ENCODE measurements at places on chromosomes 2 and 18.

DNA sequence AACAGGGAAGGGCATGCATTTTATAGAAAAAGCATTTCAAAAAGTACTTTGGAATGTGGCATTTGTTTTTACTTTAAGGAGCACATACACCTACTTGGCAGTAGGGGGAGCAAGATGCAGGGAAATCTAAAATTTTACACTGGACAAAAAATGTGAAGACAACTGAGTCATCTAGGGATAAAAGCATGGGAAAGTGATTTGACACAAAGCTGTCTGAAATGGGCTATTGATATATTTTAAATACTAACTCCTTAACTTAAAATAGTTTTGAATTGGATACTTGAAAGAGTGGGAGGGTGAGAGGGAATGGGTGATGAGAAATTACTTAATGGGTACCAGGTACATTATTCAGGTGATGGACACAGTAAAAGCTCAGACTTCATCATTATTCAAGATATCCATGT lies 15.8 kb downstream of the TMEM200C start:
- no peak for DNase-seq

DNA sequence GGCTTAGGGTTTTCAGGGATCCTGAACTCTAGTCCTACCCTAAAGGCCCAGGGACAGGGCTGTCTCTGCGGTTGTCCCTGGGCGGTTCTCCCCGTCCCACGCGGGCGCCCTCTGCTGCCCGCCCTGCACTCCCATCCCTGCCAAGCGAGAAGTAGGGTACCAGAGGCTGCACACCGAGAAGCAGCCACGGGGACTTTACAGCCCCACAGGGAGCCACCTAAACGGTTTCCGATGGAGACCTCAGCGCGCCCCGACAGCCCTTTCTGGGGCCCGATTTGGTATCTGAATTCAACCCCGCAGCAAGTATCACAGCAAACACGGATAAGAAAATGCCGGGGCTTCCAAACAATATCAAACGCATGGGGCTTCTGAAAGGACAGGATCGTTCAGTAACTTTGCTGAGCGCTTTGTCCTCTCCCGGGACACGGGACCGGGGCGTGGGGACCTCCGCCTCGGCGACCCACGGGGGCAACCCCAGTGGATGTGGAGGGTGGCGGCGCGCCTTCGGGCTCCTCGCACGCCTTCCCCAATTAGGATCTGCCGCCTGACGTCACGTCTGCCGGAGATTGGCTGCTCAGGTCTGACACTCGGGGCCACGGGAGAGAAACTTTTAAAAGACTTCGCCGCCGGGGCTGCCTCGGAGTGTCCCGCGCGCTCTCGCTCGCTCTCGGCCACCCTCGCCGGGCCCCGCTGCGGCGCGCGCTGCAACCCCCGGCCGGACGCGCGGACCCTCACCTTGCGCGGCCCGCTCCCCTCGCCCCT lies at the start of gene LTBP1:
Gene LTBP1, plus strand, starts transcription at position 640 of the 762 bp plus-strand sequence. CDS start 372 bp downstream, outside the sequence.
- peak; percentile 76 for DNase-seq

DNA sequence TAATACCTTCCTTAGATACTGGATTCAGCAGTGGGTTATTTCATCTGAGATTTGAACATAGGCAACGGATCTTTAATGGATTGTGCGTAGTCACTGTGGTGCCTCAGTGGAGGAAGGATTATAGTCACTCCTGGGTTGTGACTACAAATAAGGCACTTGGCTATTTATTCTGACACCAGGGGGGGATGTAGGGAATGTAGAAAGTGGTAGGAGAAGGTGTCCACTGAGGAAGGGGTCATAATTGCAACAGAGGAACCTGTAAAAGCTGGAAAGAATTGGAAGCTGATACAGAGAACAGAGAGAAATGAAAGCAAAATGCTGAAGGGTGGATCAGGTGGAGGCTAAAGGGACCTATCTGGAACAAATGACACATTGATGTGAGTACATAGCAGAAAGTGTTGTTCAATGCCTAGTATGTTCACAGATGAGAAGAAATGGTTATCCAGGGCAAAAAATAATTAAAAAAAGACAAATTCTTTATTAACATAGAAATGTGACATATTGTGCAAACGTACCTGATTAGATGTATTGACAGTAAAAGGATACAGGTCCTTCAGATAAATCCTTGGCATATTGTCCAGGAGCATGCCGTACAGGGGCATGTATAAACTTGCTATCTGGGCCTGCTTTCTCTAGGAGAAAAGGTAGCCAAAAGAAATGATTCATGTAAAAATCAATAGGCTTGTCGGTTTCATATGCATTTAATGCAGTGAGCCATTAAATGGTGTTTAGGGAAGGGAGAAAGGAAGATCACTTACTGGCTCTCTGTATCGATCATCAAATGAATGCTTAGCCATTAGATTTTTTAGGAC lies 91.2 kb upstream of the CCDC195 start:
- no peak for DNase-seq

DNA sequence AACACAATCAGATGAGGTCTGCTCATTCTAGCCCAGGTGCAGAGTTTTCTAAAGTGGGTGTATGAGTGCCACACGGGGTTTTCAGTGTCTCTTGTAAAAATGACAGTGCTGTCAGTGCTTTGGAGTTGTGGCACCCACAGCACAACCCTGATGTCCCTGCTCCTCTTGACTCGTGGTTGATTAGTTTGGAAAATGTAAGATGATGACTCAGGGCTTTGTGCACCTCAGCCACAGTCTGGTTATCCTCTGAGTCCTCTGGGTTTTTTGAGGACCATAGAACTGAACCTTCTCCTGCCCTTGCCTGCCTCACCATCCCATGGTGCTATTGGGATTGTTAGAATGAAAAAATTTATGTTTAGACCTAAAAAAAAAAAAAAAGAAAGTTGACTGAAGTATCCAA lies 105.6 kb downstream of the MYO1B start:
- no peak for DNase-seq

DNA sequence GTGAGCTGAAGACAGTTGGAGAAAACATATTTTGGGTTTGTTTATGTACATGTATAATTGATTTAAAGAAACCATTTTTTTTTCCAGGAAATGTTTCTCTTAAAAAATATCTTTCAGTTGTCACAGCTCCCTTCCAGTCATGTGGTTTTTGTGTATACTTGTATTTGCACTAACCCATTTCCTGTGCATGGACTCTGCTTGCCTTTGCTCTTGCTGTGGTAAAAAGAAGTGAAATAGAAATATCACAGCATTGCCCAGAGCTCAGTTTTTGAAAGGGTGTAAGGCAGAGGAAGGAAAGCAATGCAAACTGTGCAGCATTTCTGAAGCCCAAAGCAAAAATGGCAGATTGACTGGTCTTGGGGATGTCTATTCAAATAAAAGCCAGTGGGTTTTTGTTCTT lies 10.4 kb upstream of the DOCK10 start:
- DNase-seq, result no peak
